Stimulated activated CD8-positive, alpha-beta memory T cell treated with anti-CD3 and anti-CD28 coated beads, Interleukin-7, amount 100 ng/mL, for 48 hours (primary cell): ENCODE measurements at places on chromosomes 1 and 21.

GRCh38 chr1:211384524-211384923 is 57.9 kb downstream of the TRAF5 start:
- no peak for DNase-seq

GRCh38 chr1:110152133-110152785 is 2.0 kb downstream of the SLC6A17 start:
- DNase-seq, result no peak

DNA sequence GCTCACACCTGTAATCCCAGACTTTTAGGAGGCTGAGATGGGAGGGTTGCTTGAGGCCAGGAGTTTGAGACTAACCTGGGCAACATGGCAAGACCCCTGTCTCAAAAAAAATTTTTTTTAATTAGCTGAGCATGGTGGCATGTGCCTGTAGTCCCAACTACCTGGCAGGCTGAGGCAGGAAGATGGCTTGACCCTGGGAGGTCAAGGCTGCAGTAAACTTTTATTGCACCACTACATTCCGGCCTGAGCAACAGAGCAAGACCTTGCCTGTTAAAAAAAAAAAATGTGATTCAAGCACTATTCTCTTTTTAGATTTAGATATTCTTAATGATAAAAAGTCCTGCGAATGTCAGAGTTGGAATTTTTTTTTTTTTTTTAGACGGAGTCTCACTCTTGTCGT is 102.5 kb upstream of the L1TD1 start:
- no peak for DNase-seq

- DNase-seq, result no peak
These were observed 4.0 kb upstream of the S100A3 start for GRCh38 chr1:153553096-153553495.

GRCh38 chr1:60415696-60416095 is 342.1 kb upstream of the C1orf87 start:
- DNase-seq, result no peak

GRCh38 chr1:196114193-196114592 is 494.0 kb downstream of the KCNT2 start:
- no peak for DNase-seq

GRCh38 chr1:232627171-232627570 is 2.8 kb downstream of the SIPA1L2 start:
- no peak for DNase-seq

DNA sequence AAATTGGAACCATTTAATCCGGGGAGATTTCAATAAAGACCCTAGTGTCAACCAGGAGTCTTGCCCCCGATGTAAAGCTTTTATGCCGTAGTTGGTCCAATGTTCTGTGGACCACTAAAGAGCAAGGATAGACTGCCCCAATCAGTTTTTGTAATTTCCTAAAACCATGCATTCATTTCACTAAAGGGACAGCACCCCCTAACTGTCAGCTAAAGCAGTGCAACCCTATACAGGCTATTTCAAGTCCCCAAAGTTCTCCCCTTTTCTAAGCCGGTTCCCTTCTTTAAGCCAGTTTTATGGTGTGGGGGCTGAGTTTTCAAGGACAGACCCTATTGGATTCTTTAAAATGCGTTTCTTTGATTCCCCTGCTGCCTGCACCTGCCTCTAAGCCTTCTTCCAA is 12.7 kb upstream of the PDPN start:
- no peak for DNase-seq

GRCh38 chr1:69766431-69767180 is 198.9 kb downstream of the LRRC7 start:
- no peak for DNase-seq

GRCh38 chr1:166086113-166086883 is 80.5 kb downstream of the FAM78B start:
- DNase-seq, result no peak

DNA sequence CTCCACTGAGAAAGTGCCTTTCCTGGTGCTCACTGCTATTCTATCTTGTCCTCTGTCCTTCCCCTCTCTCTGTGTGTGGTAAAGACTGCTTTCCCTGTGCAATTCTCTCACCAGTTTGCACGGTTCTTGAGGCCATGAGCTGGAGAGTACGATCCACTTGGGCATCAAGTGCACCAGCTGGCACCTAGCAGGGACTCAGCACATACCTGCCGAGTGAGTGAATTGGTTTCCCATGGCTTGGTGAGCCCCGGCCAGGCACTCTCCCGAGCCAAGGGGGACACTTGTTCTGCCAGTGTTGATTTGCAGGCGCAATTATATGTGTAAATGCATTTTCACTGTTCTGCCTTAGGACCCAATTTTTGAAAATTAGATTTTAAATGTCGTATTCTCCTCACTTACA is 313.5 kb downstream of the DISC1 start:
- no peak for DNase-seq

- DNase-seq, result no peak
These were observed 203.2 kb downstream of the FGGY start for GRCh38 chr1:59499943-59500569.

- no peak for DNase-seq
These were observed 29.6 kb upstream of the ID3 start for GRCh38 chr1:23588749-23589548.

DNA sequence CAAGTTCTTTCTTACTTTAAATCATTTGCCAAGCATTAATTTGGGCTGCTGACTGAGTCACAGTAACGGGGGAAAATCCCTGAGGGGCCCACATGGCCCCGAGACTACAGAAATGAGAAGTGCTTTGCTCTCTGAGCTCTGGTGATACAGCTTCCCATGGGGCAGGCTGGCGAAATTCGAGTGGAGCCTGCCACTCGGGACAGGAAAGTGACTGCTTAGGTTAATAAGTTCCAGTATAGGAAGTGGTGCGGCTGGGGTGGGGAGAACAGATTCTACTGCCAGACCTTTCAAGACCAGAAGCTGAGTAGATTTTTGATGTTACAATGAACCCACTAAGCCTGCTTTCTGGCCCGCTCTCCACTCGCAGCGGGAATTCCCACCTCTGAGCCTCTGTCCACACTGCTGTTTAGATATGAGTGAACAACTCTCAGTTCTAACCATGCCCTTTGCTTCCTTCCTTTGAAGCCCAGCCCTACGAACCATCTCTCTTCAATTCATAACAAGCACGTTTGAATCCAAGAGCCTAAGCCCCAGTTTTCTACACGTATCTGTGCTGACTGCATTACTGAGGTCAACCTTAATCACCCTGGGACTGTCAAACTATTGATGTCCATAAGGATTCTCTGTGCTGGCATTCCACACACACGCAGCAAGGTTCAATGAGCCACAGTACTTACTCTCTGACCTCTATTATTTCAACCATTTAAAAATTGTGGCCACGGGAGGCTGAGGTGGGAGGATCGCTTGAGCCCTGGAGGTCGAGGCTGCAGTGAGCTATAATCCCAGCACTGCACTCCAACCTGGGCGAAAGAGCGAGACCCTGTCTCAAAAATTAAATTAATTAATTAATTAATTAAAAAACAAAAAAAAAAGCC is 9.6 kb downstream of the ZBTB17 start:
- DNase-seq, result peak; percentile 86

- no peak for DNase-seq
These were observed 1.8 kb downstream of the PIK3R3 start for GRCh38 chr1:46130606-46131005.

DNA sequence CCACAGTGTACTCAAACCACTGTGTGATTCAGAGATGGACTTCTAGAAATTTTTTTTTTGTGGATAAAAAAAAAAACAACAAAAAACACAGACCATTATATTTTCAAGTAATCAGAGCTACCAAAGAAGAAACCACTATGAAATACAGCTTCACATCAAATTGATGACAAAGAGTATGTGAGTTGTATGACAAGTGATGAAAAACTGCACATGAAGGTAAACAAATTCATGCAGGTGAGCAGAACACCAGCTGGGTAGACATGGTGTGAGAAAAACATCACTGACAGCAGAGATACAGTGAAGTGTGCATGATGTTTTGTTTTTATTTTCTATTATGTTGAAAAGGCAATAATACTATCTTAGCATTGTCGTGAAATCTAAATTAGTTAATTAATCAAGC is 8.0 kb upstream of the PTPRC start:
- DNase-seq, result no peak

DNA sequence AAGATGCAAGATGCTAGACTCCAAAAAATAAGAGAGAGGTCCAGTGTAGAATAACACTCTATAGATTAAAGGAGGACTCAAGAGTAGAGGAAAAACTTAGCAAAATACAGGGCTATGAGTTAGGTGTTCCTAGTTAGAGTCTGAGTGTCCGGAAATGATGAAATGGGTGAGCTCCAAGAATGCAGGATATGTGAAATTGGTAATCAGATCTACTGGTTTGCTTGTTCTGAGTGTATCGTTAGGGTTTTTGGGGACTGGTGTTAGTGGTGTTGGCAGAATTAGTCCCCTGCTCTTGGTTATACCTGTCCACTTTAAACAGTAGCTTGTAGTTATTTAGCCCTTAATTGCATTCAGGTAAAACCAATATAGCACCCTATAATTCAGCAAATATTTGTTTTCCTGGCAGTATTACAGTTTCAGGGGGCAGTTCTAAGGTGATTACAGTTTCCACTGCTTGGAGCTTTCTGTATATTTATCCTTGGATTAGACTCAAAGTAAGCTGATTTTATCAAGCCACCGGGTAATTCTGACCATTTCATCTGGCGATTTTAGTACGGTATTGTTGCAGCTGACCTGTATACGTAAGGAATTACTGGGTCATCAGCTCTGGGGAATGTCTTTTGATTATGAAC is 332.7 kb downstream of the CHRM3 start:
- no peak for DNase-seq

DNA sequence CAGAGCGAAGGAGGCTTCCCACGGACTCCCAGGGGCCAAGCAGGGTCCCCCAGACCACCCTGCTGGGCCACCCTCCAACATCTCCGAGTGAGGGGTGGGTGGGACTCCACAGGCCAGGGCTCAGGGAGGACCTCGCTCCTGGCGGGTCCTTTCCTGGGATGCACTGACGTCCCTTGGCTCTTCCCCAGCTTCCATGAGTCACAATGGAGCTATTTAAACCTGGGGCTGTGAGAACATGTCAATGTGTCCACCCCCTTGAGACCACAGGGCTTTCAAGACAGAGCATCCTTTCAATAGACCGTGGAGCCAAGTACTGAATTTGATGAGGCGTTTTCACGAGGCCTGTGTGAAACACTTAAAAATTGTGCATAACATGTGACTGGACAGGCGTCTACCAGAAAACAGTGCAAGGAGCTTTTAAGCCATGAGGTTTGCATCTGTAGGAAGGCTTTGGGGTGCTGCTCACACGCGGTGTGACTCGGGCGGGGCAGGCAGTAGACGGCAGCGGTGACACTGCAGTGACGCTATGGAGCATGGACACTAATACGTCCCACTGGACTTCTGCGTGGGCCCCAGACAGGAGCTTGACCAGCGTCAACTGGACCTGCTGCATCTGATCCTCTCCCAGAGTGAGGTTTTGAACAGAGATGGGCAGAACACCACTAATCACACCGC is 24.1 kb upstream of the NPHP4 start:
- DNase-seq, result no peak

DNA sequence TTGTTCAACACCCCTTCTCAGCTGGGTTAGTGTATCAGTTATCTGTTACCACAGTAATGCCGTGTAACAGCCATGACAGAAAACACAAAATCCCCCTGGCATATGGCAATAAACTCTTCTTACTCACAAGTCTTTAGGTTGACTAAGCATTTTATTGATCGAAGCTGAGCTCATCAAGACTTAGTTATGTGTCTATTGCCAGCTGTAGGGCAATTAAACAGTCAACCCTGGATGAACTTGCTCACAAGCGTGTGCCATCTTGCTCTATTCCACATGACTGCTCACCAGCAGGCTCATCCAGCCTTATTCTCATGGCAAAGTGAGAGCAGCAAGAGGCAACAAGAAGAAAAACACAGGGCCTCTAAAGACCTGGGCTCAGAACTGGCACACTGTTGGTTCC is 333.8 kb upstream of the PTBP2 start:
- no peak for DNase-seq

DNA sequence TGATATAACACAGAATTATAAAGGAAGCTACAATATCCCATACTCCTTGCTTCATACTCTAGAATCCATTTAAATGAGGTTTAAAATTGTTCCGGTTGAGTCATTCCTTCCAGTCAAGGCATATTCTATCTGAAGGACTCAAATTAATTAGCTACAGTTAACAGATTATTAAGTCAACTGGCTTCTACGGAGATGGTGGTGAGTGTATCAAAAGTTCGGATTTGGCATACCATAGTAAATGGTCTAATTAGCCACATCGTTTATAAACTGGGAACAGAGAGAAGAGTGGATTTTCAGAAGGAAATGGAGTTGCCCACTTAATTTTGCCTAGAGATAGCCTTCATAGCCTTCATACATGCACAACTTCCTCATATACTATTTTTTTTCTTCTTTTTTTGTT is 1095.3 kb downstream of the TTLL7 start:
- no peak for DNase-seq

DNA sequence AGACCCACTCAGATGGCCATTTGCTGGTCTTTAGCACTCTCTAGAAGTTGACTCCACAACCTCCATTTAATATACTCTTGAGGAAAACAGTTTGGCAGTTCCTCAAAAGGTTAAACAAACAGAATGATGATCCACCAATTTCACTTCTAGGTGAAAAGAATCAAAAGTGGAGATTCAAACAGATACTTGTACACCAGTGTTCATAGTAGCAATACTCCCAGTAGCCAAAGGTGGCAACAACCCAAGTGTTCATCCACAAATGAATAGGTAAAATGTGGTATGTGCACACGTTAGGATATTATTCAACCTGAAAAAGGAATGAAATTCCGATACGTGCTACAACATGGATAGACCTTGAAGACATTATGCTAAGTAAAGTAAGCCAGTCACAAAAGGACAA is 6.3 kb downstream of the PRCC start:
- no peak for DNase-seq

- DNase-seq, result no peak
These were observed 18.4 kb downstream of the HHAT start for GRCh38 chr1:210347112-210347511.

- no peak for DNase-seq
These were observed 25.1 kb downstream of the TIAM1 start for GRCh38 chr21:31318971-31319370.

- DNase-seq, result no peak
These were observed 30.4 kb downstream of the MORC3 start for GRCh38 chr21:36350282-36350910.

DNA sequence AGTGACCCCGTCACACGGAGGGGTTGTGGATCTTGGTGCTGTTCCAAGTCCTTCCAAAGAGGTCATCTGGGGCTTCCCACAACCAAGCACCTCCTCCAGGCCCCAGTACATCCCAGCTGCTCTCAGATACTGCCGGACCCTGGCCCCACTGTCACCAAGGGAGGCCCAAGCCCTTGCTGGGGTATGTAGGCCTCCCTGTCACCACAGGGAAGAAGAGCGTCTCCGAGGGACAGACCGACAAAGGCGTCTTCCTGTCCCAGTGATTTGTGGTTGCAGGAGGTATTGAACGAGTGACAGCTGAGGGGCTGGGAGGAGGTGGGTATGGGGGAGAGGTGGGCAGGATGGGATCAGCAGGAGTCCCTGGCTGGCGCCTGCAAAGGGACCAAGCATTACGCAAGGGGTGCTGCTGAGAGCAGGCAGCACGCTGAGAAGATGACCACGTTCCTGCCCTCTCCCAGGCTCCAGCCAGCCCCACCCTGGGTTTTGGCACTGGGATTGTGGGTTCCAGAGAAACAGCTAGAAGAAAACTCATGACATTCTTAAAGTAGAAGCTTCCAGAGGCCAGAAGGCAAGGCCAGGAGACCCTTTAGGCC is 29.7 kb downstream of the LRP8 start:
- no peak for DNase-seq

GRCh38 chr1:206606867-206607266 is 5.4 kb downstream of the EIF2D start:
- no peak for DNase-seq

- DNase-seq, result no peak
These were observed 86.8 kb downstream of the C21orf91 start for GRCh38 chr21:17732306-17732705.

GRCh38 chr1:75727571-75727970 is 3.1 kb downstream of the ACADM start:
- DNase-seq, result no peak
